ENCODE measurements at places on chromosomes 2 and 18.

DNA sequence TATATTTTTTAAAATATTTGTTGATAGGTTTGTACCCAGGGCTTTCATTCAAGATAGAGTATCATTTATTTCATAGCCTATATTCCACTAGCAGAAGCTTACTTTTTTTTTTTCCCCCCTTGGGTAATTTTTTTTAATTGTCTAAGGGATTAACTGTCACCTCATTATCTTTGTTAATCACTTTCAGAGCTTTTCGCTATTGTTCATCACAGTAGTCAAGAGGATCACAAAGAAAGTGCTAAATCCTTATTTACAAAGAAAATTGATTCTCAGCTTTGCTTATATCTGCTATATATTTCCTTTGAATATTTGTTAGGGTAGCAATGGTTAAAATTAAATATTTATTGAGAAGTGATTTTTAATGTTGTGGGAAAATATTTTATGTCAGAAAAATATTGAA lies 59.0 kb downstream of the CAMKMT start:
- no peak for DNase-seq

DNA sequence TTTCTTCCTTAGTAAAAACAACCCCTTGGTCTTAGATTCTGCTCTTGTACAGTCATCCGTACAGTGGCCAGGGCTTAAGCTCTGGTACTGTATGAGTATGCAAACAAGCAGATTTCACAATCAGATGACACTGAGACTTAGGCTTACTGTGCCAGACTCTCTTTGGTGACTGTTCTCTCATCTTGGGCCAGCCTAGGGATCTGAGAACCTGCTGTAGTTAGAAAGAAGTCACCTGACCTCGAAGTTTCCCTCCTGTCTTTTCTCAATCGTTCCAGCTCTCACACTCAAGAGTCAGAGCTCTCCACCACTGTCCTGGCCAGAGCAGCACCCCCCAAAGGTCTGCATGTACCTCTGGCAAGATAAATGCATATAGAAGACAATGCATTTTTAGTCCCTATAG lies 63.2 kb downstream of the ZEB2 start:
- peak; percentile 43 for DNase-seq

- DNase-seq: peak; percentile 91
Observed at GRCh38 chr2:172782506-172783164, 47.0 kb downstream of the RAPGEF4 start.

- DNase-seq: no peak
Observed at GRCh38 chr2:1627628-1628381, 116.5 kb downstream of the PXDN start.

DNA sequence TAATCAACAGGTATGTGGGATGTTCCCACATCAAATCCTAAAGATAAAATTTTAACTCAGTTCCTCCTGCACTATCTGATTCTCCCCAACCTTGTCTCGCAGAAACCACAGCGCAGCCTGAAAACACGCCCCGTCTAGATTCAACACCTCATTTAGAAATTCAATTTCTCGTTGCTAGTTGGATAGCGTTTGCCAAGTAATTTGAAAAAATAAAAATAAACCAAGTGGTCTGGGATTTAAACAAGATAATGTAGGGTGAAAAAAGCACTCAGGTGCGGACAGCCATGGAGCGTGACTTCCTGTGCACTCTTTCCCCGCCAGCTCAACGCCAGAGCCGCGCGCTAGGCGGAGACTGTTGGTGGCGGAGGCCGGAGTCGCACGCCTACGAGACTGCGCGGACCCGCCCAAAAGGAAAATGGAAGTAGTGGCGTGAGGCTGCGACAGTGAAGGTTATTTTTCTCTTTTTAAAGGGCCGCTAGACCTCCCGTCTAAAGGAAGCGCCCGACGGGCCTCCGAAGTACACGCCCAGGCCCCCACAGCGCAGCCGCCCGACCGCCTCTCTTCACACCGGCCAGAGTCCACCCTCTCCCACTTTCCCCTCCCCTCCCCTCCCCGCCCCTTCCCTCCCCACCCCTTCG lies 615 bp upstream of the CCNT2 start:
- DNase-seq: no peak

DNA sequence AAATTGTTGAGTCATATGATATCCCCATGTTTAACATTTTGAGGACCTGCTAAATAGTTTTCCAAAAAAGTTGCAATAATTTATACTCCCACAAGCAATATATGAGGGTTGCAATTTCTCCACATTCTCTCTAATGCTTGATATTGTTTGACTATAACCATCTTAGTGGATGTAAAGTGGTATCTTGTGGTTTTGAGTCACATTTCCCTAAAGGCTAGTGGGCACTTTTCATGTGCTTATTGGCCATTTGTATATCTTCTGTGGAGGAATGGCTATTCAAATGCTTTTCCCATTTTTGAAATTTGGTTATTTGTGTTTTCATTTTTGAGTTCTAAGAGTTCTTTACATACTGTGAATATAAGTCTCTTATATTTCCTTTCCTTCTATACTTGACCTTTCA lies 82.7 kb downstream of the SCG2 start:
- no peak for DNase-seq

GRCh38 chr2:15560988-15561573 lies at the start of gene NBAS:
Gene NBAS (minus strand): TSS chr2:15561334. CDS start chr2:15561304, 30 bp downstream.
- DNase-seq: peak; percentile 66

GRCh38 chr2:167132906-167133555 lies 244.8 kb downstream of the XIRP2 start:
- no peak for DNase-seq

- DNase-seq: no peak
Observed at GRCh38 chr2:86193901-86194567, 1.2 kb downstream of the IMMT start.

- DNase-seq: no peak
Observed at GRCh38 chr2:180360283-180360618, 353.2 kb upstream of the CWC22 start.

- no peak for DNase-seq
Observed at GRCh38 chr2:74333175-74333574, 10.0 kb downstream of the SLC4A5 start.
